ENCODE measurements at places on chromosomes 16 and 17. TPM values are rescaled to one million over a fixed set of nuclear protein-coding genes. Genes with fewer than 3 reads are reported as not detected.

- no peak for DNase-seq
These were observed 586 bp downstream of the MEAK7 start for GRCh38 chr16:84503751-84504395.

DNA sequence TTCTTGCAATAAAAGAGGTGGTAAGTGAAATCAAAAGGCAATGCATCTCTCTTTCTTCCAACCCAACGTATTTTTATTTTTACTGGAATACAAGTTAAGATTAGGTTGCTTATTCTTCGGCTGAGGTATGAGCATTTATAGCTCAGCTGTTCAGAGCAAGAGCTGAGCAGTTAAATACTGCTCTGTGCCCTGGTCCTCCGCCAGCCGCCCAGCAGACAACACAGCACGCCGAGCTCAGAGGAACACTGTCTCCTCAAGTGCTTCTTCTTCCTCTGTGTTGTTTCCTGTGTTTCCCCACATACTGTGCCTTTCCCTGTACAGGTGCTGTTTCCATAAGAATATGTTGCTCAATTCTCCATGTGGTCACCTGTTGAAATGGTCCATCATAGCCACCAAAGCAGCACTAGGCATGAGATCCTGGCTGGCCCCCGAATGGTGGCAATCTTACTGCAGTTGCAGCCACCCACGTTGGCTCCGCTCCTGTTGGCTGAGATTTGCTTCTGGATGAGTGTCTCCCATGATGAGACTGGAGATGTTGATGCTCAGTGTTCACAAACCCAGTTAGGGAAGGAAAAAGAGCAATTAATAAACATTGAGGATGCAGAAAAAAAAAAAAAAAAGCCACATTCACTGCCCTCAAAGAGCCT lies 515.3 kb downstream of the GRIN2A start:
- DNase-seq, result no peak

RNF222 gene
- total RNA-seq, result not detected

DNA sequence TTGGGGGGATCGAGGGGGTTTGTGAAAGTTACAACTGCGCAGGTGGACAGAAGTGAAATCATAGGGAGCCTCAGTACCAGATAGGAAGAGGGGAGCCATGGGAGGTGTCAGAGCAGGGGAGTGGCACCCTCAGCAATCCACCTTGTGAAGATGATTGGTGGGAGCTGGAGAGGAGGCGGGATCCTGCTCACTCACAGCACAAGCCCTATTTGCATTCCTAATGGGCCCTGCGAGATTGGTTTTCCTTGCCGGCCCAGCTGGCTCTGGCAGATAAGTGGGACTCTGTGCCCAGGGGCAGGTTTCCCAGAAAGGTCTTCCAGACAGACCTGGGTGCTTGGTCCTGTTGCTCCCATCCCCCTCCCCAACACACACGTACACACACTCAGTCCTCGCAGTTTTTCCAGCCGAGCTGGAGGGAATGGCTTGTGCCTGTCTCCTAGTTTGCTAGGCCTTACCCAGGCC lies 9.4 kb downstream of the WNT3 start:
- DNase-seq, result no peak

- DNase-seq, result no peak
These were observed 54.1 kb downstream of the CES1 start for GRCh38 chr16:55778757-55779156.

DNA sequence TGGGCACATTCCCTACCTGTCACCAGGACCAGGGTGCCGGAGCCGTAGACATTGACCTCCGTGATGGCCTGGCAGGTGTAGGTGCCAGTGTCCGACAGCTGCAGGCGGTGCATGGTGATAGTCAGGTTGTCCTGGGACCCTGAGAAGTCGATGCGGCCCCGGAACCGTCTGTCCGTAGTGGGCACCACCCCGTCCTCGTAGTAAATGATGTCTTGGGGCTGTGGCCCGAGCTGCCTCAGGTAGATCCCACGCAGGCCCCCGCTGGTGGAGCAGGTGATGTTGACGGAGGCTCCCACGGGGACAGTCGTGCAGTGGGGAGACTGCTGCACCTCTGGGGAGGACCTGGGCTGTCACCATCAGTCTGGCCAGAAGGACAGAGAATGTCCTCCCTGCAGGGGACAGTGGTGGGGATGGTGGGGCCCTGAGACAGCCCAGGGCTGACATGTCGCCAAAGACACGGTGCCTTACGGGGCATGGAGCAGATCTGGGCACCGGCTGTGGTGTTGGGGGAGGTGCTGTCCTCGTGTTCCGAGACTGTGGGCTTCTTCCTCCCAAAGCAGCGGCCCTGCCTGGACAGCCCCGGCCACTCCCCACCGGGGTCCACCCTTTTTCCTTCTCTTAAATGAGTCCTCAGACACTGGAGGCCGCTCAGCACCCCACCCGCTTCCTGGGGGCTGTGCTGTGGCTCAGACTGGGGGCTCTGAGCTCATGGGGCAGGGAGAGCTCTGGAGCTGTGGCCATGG lies 586 bp downstream of the CD7 start:
- DNase-seq, result no peak

DNA sequence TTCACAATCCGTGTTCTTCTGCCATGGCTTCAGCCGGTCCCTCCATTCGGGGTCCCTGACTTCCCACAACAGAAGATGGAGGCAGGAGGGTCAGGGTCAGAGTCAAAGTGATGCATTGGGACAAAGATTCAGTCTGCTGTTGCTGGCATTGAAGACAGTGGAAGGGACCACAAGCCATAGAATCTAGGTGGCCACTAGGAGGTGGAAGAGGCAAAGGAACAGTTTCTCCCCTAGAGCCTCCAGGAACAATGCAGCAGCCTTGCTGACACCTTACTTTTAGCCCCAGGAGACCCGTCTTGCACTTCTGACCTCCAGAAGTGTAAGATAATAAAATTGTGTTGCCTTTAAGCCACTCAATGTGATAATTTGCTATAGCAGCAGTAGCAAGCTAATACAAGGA lies 55.9 kb downstream of the MFSD11 start:
- DNase-seq, result no peak

DNA sequence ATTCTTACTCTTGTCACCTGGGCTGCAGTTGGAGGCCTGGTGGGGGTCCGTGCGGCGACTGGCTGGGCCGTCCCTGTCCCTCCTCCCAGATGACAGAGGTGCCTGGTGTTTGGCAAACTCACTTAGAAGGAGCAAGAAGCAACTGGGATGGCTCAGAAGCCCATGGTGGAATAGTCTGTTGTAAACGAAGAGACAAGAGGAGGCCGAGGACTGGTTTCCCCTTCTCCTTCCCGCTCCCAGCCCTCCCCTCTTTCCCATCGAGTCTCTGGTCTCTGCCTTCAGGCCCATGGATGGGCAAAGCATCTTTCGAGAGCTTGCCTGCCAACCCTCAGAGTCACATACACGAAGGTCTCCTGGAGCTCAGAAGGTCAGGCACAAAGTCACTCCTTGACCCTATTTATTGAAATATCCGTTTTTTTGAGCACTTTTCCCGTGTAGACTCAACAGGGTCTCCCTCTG lies 364.4 kb downstream of the SEC14L1 start:
- DNase-seq, result no peak

GRCh38 chr17:31843070-31843745 lies 15.8 kb downstream of the COPRS start:
- no peak for DNase-seq

DNA sequence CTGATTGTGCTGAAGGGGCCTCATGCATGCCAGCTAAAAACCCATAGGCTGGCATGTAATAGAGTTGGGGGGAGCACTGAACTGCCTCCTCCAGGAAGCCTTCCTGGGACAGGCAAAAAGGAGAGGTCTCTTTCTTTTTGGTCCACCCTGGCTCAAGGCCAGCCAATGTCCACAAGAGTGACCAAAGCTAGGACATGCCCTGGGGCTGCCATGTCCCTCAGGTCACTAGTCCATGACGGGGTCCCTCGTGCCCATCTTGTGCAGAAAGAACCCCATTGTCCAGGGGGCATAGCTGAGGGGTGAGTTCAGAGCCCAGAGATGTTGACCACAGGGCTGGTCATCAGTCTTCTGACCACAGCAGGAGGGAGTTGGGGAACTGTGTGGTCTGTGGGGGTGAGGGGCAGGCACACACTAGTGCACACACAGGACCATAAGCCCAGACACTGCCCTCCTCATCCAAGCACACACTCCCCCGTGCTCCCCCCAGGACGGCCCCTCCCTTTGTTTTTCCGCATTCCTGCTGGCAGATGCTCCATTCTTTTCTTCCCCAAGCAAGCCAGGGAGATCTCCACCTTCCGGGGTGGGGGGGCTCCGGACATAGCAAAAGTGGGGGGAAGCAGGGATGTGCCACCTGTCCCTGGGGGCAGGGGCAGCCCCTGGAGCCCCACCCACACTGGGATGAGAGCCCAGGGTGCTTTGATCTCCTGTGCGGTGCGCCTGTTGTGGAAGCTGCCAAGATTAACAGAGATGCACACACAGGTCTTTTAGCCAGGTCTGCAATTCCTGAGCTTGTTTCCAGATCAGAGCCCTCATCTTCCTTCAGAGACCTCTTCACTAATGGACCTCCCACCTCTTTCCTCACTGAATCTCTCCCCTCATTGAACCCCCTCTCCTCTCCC lies 25.2 kb upstream of the PHB1 start:
- DNase-seq, result no peak

- no peak for DNase-seq
These were observed 21.7 kb downstream of the HEATR9 start for GRCh38 chr17:35847006-35847405.

PMFBP1 gene
- total RNA-seq, result 2.8 TPM

GRCh38 chr17:80511222-80512180 lies 33.1 kb upstream of the RPTOR start:
- no peak for DNase-seq

- DNase-seq, result no peak
These were observed 667 bp downstream of the OGFOD1 start for GRCh38 chr16:56451753-56452689.

- DNase-seq, result no peak
These were observed 18.0 kb downstream of the GRB7 start for GRCh38 chr17:39755554-39756379.

TEKT5 gene
- total RNA-seq, result 0.50 TPM

DNA sequence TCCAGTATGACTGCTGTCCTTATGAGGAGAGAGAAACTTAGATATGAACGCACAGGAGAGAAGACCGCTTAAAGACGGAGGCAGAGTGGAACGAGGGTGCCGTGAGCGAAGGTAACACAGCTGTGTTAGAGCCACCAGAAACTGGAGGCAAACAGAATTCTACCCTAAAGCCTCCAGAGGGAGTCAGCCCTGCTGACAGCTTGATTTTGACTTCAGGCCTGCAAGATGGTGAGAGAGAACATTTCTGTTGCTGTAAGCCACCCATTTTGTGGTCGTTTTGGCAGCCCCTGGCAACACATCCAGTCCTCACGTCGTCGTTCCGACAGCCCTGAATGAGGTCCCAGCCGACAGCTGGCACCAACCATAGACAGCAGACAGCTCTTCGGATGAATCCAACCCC lies 2.8 kb upstream of the SPATA2L start:
- DNase-seq, result no peak

DNA sequence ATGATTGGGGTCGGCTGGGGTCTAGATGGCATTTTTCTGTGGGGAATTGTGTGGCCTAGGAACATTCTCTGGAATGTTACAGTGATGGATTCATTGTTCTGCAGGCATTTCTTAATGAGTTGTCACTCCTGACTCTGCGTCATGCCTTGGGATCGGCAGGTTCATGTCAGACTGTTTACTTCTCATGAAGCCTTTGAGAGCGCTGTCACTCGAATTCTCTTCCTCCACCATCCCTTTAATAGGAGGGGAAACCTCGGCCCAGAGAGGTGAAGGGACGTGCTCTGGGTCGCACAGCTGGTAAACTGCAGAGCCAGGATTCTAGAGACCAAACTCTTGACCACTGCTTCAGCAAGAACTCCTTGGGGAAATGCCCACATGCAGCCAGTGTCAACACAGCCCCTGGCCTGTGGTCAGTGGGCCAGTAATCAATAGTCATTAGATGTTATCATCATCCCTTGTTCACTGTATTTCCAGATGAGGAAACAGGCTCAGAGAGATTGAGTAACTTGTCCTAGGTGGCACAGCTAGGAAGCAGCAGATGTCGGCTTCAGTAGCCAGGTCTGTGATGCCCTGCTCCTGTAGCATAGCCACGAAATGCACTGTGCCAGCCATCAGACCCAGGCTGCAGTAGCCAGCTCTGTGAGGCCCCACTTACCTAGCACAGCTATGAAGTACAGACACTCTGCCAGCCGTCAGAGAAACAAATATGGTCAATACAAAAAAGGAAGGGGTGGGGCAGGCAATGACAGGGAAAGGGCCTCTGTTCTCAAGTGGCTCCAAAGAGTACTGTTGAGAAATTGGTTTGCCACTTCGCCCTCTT lies 259.0 kb downstream of the CPPED1 start:
- DNase-seq, result no peak

DLX4 gene
- total RNA-seq, result not detected

C16orf92 gene
- not detected for total RNA-seq

CLEC3A gene
- total RNA-seq, result not detected

DNA sequence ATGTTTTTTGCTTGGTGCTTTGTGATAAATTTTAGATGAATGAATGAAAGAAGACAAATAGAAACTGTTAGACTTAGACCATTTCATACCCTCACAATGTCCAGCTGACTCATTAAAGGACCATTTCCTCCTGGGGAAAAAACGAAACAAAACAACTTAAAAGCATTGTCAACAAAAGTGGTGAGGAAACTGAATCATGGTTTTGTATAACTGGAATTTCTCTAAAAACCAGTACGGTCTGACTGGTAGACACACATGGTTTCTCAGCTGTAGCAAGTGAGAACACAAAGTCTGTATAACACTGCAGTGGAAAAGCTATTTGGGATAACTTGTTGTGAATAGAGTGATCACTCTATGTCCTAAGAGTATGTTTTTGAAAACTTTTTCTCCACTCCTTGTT lies 5.3 kb upstream of the DDX52 start:
- no peak for DNase-seq

ASPHD1 gene
- total RNA-seq, result 1.2 TPM

EARS2 gene
- total RNA-seq, result 18.7 TPM

LITAFD gene
- total RNA-seq, result not detected

- no peak for DNase-seq
These were observed 51.2 kb downstream of the COPRS start for GRCh38 chr17:31807846-31808245.

GRCh38 chr17:55420067-55420775 lies 1.4 kb downstream of the MMD start:
- DNase-seq, result no peak

CTRB2 gene
- total RNA-seq, result not detected

DNA sequence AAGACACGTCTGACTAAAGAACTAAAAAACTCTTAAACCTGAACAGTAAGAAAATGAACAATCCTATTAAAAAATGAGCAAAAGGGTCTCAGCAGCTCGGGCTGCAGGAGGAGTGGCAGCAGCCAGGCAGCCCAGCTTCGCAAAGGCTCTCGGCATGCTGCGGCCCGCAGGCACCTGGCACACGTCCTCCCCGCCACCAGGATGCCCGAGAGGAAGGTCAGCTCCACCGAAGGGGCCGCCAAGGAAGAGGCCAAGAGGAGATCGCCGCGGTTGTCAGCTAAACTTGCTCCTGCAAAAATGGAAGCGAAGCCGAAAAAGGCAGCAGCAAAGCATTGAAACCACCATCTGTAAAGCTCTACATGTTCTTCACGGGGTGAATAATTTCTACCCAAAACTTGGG lies 173.5 kb downstream of the BCAS3 start:
- no peak for DNase-seq

DNA sequence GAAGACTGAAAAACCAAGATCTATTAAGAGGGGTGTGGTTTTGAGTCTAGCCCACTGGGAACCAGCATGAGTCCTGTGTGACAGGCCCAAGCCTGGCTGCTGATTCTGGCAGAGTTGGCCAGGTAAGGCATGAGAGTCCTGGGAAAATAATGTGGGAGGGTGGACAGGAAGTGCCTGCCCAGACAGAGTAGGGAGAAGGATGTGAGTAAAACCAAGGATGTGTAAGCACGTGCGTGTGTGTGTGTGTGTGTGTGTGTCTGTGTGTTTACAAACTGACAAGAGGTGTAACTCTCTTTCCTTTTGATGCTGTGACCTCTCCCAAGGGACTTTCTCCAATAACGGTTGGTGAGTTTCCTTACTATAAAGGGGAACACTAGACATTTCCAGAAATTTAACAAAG lies 15.6 kb upstream of the TEX2 start:
- DNase-seq, result no peak

KNOP1 gene
- 24.2 TPM for total RNA-seq

Measured in osteocyte (in vitro differentiated cells).